ENCODE measurements at places on chromosomes 16 and 17.

GRCh38 chr16:30004424-30004776 lies 6.4 kb downstream of the DOC2A start:
- peak; percentile 73 for DNase-seq

DNA sequence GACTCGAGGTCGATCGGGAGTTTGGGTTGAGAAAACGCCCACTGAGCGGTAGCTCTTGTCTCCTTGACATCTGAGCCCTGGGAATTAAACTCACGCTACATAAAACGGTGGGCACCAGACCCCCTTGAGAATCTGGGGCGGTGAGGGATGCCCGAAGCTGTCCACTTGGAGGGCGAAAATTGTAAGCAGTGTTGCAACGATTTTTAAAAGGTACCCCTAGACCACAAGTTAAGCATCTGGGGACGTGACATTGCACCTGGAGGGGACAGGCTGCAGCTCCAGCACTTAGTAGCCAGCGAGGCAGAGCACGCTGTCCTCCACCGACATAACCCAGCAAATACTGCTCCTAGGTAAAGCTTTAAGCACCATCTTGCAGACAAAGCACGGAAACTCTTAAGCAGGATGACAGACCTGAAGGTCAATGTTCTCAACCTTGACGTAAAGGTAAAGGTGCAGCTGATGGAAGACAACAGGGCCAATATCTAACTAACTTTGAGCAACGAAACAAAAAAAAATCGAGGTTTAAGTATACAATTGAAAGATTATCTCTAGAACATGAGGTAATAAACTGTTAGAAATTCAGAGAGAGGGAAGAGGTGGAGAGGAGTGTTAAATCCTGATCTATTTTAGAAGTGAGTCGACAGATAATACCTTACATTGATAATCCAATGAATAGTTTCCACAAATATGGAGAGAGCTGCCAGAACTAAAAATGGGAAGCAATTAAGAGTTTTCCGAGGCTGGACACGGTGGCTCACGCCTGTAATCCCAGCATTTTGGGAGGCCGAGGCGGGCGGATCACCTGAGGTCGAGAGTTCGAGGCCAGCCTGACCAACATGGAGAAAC lies 921 bp upstream of the CDR2 start:
- peak; percentile 50 for DNase-seq

GRCh38 chr17:79913896-79914812 lies 74.9 kb upstream of the CBX4 start:
- DNase-seq, result no peak

DNA sequence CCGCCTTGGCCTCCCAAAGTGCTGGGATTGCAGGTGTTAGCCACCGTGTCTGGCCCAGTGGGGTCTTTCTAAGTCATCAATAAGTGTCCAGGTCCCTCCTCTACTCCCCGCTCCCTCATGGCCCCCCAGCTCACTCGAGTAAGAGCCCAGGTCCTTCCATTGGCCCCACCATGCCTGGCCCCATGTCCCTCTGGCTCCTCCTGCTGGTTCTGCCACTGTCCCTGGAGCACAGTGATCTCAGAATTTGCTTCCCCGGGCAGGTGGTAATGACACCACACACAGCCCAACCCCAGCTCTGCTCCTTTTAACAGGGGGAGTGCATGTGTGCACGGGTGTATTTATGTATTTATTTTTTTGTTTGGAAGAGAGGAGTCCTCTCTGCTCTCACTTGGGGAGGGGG lies 19.6 kb downstream of the MGAT5B start:
- DNase-seq, result no peak

DNA sequence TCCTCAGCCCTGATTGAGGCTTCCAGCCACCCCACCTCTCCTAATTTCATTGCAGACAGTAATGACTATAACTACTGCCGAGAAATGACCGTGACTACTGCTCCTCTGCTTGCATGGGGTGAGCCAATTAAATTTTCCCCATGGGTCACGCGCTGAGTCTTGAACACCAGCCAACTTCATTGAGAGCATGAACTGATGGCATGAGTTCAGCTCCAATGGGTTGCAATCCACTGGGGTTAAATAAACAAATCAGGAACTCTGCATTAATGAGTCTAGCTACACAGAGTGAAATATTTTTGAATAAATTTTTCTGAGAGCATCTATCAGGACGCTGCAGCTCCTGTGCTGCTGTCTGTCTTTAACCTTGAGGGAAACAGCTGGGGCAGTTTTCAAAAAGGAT lies 61.6 kb upstream of the CLEC3A start:
- no peak for DNase-seq

DNA sequence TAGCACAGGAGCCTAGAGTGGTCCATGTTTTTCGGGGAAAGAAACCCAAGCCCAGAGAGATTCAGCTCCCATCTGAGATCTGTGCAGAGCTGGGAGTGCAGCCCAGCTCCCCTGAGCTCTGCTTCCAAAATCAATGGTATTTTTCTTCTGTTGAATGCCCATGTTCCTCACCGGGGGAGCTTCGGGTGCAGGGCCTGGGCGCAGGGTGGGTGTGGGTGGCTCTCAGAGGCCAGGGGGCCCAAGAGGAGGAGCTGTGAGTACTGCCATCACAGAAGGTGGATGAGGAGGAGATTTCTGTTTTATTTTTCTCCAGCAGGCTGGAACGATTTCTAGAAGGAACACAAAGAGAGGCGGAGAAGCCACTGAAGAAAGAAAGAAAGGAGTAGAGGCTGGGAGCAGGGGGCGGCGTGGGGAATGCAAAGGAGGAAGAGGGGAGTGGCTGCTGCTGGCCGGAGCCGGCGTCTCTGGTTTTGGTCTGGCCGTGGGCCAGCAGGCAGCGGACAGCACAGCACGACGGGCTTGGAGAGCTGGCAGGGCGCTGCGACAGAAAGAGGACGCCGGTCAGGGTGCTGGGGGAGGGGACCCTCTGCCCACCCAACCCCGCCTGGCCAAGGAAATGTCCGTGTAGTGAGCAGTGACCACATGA lies 76.2 kb upstream of the KSR1 start:
- peak; percentile 1 for DNase-seq

DNA sequence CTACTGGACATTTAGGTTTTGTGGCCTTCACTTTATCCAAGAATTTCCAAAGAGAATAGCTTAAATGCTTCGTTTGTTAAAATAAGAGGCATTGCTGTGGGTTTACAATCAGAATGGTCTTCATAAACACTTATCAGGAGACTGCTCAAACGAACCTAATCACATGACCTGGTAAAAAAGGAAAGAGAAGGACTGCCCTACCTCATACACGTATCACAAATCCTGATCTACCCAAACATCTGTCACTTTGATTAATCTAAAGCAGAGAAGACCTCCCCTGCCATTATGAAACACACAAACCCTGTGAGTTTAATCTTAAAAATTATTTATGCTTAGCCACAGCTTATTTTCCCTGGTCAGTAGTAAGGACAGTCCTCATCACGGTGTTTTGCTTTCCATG lies 76.6 kb downstream of the PARN start:
- no peak for DNase-seq

DNA sequence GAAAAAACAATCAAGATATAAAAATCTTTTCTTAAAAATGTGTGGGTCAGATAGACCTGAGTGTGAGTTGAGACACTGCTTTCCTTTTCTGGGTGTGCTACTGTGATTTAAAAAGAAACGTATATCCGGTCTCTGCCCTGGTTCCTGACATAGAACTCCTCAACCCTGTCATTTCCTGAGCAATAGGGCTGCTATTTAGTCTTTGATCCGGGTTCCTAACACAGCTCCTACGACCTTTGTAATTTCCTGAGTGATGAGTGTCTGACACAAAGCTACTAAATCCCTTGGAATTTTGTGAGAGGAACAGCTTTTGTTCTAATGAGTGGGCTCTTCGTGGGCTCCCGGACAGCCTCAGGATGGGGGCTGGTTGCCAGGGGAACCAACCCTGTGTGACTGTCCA lies 93.9 kb upstream of the FA2H start:
- no peak for DNase-seq

- no peak for DNase-seq
Observed at GRCh38 chr16:57745768-57746167, 10.2 kb downstream of the KATNB1 start.

DNA sequence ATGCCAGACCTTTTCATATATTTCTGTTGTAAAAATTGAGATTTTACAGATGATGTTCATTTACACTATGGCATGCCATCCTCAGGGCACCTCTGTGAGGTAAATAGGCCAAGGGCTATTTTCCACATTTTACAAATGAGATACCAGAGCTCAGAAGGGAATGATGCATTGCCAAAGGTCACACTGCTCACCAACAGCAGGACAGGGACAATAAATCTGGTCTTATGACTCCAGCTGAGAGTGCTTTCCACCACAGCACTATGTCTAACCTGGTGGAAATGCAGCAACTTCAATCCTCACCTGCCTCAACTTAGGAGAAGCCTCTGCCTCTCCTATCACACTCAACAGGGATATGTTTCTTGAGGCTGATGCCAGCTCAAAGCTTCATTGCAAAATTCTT lies 40.6 kb downstream of the GRIN2A start:
- DNase-seq, result no peak

GRCh38 chr17:14595656-14596055 lies 294.8 kb downstream of the HS3ST3B1 start:
- DNase-seq, result no peak

- no peak for DNase-seq
Observed at GRCh38 chr16:53787423-53787822, 83.5 kb downstream of the FTO start.

DNA sequence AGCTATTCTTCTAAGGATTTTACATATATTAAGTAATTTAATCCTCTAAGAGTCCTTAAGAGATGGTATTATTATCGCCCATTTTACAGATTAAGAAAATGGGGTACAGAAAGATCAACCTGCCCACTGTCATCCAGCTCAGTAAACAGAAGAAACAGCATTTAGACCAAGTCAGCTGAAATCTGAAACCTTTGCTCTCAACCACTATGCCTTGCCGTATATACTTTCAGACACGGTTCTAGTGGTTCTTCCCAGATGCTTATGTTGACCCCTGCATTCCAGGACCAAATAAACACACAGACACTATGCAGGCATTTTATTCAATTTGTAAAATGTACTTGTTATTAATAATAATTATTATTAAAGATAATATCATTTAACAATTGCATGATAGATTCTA lies 854.8 kb downstream of the KCNJ2 start:
- DNase-seq, result peak; percentile 6

DNA sequence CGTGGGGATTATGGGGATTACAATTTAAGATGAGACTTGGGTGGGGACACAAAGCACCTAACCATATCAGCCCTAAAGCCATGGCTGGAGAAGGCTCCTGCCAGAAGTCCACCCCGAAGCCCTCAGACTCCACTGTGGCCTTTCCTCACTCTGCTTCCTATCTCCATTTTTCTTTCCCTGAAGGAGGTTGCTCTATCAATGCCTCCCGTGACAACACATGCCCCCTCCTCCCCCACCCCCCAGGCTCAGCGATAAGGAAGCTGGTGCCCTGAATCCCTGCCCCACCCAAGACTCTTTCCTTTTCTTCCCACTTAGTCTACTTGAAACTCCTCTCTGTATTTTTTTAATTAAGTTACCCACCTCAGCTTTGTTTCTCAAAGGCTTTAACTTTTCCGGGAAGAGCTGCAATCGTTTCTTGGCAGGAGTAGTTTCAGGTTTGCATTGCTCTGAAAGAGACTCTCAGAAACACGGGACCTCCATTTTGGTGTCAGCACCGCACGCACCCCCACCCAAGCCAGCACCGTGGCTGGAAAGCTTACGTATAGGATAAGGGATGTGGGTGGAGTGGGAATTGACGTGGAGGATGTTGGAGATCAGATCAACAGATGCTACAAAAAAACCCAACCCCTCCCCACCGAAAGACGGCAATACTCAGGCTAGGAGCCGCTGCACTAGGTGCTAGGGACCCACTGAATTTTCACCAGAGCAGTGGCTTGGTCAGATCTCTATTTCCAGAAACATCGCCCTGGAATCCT lies 15.2 kb upstream of the CA4 start:
- peak; percentile 34 for DNase-seq

- DNase-seq, result no peak
Observed at GRCh38 chr16:86512301-86512859, 2.1 kb downstream of the FOXF1 start.

GRCh38 chr16:80543162-80543561 lies 2.4 kb downstream of the DYNLRB2 start:
- no peak for DNase-seq

DNA sequence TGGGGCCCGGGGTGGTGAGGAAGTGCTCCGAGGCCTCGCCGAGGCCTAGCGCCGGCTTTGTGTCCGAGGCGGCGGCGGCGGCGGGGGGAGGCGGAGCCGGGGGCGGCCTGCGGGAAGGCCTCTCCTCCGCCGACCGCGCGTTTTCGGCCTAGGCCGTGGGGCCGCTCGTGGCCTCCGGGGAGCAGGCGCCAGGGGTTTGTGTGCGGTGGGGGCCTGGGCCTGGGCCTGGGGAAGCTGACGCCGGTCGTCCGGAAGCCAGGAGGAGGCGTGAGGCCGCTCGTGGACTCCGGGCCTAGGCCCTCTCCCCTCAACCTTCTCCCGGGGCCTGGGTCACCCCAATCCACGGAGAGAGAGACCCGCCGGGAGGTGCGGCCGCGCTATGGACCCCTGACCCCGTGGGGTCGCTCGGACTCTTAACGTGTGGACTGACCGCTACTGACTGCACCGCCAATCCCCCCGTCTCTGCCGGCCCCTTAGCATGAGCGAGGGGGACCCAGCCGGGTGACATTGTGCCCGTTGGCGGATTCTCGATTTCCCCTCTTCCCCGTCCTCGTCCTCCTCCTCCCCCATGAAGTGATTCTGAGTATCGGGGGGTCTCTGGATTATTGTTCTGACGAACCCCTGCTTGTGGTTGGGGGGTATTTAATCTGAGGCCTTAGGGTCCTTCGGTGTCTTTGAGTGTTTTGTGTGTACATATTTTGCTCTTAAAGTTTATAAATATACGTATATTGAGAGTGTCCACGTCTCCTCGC lies 660 bp downstream of the RBBP6 start:
- DNase-seq, result peak; percentile 33

GRCh38 chr17:12982224-12982623 lies 35.6 kb downstream of the ELAC2 start:
- no peak for DNase-seq

DNA sequence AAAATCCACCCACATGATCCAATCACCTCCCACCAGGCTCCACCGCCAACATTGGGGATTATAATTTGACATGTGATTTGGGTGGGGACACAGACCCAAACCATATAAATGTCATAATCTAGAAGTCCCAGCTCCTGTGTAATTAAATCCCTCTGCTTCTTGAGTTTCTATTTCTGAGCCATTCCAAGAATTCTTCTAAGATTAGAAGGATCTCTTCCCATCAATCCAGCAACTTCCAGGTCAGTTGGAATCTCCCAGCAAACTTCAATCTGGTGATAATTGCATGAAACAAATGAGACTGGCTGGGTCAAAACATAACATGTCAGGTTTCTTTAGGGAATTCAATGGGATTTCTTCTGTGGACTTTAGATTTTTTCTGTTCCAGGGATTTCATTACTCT lies 127.8 kb upstream of the CDH5 start:
- DNase-seq, result no peak

DNA sequence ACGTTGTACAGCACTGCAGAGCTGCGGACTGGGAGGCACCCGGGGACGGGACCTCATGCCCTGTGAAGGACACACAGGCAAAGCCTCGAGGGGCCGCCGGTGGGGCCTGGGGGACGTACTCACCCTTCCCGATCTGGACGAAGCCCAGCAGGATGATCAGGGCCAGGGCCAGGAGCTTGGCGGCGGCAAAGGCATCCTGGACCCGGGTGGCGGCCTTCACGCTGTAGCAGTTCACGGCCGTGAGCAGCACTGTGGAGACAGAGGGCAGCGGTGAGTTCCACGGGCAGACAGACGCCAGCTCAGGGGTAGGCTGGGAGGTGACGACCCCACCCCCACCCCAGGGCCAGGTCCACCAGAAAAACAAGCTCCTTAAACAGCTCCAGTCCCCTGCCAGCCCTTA lies 17.7 kb downstream of the SLC7A5 start:
- no peak for DNase-seq

- no peak for DNase-seq
Observed at GRCh38 chr17:40722241-40722640, 18.7 kb upstream of the KRT24 start.

All from NCI-H1092 treated with DMSO at 0.1 percent for 48 hours (cell line).